ENCODE measurements at places on chromosomes 7 and 10.

GRCh38 chr7:95357623-95358022 lies 33.3 kb upstream of the PON1 start:
- DNase-seq: no peak

DNA sequence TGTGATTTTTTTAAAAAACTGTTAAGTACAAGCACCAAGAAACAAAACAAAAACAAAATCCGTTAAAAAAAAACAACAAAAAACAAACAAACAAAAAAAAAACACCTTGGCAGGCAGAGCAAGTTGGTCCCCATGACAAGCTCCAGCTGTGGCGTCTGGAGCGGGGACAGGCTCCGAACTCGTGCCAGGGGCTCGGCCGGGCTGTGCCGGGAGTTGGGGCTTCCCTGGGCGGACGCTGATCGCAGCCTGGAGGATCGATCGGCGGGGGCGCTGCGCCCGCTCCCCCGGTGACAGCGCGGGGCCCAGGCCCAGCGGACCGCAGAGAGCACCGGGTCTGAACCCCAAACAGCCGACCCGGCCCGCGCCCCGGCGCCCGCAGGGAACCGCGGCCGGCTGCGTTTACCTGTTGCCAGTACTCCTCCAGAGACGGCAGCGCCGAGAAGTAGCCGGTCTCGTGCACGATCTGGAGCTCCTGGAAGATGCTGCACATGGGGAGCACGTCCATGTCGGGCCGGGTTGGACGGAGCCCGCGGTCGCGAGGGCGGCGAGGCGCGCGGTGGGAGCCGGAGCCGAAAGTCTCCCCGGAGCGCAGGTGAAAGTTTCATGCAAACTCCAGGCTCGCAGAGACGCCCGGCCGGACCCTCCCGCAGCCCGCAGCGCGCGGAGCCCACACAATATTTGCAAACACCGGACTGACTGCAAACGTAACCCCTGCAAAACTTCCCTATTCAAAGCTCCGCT lies at the start of gene KLF6:
Gene KLF6, minus strand, starts transcription at position 700 of the 741 bp plus-strand sequence. Its CDS starts 195 bp downstream, at position 505.
- DNase-seq: no peak

GRCh38 chr10:127196282-127197153 lies at the start of gene INSYN2A:
TSS of gene INSYN2A (minus strand) at chr10:127196591. CDS start at chr10:127176395, 20,196 bp downstream.
- no peak for DNase-seq

GRCh38 chr7:53466371-53466770 lies 430.9 kb downstream of the POM121L12 start:
- DNase-seq: no peak

- no peak for DNase-seq
Observed at GRCh38 chr10:13953371-13953770, 366.6 kb downstream of the PRPF18 start.

- DNase-seq: no peak
Observed at GRCh38 chr10:23418051-23418681, 20.7 kb upstream of the OTUD1 start.

DNA sequence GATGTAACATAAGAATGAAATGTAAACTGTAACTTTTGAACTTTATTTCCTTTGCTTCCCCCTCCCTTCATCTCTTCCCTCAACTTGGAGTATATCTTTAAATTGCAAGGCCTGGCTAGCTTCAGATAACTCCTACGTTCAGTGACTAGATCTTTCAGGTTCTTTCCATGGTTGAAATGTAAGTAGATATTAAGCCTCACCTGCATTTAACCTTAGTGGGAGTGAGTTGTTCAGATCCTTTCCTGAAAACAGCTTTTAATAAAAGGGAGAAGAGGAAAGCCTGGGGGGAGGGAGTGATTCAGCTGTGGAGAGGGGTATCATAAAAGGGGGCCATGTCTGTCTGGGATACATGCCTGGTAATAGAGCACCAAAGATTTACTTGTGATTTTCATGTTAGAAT lies 19.0 kb upstream of the PRPS1L1 start:
- DNase-seq: no peak

DNA sequence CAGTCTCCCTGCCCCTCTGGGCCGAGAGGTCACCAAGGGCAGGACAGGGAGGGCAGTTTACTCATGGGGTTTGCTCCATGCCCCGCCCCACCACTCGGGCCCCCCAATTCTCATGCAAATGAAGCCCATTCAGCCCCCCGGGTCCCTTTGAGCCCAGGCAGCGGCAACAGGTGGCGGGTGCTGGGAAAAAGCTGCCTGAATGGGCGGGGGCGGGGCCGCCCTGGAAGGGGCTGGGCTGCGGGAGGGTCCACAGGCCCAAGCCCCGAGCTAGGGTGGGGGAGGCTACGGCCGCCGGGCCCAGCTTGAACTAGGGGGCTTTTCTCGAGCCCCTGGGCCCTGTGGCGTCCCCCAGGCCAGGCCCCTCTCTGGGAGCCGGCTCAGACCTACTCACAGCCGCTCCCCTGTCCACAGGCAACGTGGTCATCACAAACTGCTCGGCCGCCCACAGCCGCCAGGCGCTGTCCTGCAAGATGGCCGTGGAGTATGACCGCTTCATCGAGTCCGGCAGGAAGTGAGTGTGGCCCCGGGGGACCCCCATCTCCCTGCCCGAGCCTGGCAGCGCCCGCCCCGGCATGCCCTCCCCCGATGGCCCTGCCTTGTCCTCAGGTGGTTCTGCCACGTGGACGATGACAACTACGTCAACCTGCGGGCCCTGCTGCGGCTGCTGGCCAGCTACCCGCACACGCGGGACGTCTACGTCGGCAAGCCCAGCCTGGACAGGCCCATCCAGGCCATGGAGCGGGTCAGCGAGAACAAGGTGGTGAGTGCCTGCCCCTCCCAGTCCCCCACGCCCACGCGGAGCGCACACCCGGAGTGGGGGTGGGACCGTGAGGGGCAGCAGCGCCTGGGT lies 5.5 kb downstream of the LFNG start:
- DNase-seq: no peak

- DNase-seq: no peak
Observed at GRCh38 chr7:47945261-47946015, 2.8 kb downstream of the PKD1L1 start.

DNA sequence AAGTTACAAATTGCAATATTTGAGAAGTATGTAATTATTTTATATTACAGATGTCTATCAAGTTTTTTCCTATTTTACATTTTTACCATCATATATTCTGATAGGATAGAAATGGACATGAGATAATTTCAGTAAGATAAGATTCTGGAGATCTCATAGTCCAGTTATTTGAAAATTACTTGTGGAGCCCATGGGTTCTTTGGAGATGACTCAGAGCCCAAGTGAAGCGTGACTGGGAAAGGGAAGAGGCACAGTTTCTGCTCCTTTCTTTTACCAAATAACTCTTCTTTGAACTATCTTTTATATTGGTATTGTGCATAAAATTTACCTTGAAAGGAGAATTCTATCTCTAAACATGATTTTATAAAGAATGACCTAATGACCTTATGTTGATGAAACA lies 2.4 kb downstream of the CD36 start:
- DNase-seq: no peak

GRCh38 chr7:150982351-150982750 lies 4.2 kb upstream of the KCNH2 start:
- DNase-seq: no peak

GRCh38 chr10:29634105-29634504 lies 666 bp downstream of the SVIL start:
- DNase-seq: no peak

GRCh38 chr7:101722247-101722646 lies 93.2 kb upstream of the MYL10 start:
- DNase-seq: no peak

- no peak for DNase-seq
Observed at GRCh38 chr7:113622796-113623195, 296.0 kb downstream of the PPP1R3A start.

- DNase-seq: no peak
Observed at GRCh38 chr7:74020390-74020789, 7.6 kb upstream of the ELN start.

DNA sequence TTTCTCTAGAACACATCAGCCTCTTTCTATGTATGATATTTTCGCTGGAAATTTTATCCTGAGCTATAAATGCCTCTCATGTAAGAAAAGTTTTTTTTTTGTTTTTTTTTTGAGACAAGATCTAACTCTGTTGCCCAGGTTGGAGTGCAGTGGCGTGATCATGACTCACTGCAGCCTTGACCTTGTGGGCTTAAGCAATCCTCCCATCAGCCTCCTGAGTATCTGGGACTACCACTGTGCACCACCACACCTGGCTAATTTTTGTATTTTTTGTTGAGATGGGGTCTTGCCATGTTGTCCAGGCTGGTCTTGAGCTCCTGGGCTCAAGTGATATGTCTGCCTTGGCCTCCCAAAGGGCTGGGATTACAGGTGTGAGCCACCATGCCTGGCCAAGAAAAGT lies 80.4 kb downstream of the ADK start:
- DNase-seq: no peak

- DNase-seq: no peak
Observed at GRCh38 chr7:4010061-4010605, 672.0 kb upstream of the FOXK1 start.

GRCh38 chr10:67971311-67971710 lies 86.9 kb downstream of the SIRT1 start:
- no peak for DNase-seq

DNA sequence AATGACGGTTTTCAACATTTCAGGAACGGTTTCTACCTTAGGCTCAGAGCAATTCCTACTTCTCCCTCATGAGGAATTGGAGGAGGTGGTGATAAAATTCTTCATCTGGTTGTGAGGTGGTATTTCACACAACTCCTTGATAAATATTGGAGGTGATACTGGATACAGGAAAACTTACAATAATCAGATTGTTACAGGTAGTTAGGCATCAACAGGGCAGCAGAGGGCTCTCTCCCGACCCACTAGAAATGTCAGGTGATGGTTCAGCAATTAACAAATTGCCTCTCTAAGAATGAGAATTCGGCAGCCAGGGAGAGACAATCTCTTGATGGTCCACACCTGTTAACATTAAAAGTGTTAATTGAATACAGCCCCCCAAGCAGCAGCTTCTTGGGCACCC lies 22.6 kb downstream of the ZNF786 start:
- DNase-seq: no peak

DNA sequence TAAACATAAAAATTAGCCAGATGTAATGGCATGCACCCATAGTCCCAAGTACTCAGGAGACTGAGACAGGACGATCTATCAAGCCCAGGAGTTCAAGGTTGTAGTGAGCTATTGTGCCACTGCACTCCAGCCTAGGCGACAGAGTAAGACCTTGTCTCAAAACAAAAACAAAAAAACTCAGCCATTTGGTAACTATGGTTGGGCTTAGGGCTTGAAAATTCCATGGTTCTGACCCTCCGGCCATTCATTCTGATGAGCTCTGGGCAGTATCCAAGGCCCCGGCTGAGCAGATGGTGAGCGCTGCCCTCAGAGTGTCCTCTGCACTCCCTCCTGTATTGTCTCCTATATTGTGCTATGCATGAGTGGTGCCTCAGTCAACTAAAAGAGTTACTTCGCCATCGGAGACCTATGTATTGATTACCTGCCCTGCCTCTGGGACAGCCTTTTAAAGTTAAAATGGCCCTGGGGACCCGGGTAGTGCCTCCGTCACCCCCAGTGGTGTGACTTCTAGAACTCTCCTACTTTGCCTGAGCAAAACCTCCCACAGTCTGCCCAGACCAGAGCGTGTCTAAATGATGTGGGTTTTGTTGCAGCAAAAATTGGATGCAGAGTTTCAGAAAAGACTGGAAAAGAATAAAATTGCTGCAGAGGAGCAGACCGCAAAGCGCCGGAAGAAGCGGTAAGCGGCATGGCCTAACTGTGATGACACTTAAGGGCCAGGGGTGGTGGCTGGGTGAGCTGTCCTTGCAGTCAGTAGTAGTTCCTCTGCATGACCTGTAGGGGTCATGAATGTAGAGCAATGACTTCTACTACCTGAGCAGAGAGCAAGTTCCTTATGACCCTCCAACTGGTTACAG lies 8.1 kb downstream of the PRKRIP1 start:
- DNase-seq: no peak

- DNase-seq: no peak
Observed at GRCh38 chr10:109961174-109962001, 38.1 kb upstream of the XPNPEP1 start.

DNA sequence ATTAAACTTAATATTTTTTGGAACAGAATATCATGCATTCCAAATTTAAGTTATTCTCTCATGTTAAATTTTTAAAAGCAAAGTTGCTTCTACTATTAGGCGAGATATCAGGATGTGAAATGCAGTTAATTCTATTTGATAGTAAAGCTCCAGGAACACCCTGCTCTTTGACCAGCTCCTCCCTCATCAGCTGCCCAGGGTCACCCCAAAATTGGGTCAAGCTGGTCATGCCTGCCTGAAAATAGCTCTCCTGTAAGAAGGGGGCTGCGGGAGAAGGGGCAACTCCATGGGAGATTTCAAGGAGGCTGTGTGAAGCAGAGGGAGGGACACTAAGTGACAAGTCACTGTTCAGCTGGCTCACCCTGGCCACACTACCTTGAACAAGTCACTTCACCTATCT lies 5.9 kb downstream of the PPP1R3C start:
- DNase-seq: no peak

GRCh38 chr7:77802557-77803405 lies 4.2 kb downstream of the PHTF2 start:
- no peak for DNase-seq

- no peak for DNase-seq
Observed at GRCh38 chr10:112532189-112532588, 85.2 kb downstream of the VTI1A start.

DNA sequence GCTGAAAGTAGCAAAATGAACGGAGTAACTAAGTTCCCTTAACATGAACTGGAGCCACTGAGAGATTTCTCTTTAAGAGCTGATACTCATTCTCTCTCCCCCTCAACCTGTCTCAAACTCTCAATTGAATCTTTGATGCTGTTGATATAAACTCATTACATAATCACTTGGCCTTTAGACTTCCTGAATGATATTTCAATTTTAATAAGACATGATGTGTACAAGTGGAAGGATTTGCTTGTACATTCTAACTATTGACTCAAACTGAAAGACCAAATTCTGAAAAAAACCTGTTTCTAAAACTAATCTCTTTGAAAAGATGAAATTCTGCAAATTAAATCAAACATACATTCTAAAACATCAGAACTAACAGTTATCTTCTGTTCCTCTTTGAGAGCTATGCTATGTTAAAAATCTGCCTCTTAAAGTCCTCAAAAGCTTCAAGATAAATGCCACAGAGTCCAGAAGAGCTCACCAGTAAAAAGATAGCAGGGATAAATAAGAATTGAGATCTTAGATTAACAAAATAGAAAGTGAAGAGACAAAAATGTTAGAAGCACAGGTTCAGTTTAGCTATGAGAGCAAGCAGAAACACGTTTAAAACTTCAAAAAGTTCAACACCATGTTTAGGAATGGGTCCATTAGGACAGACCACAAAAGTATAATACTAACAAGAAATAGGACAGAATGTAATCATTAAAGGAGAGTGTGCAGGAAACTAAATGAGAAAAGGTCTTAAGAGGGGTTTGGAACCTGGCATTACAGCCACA lies 46.1 kb downstream of the TNPO3 start:
- DNase-seq: no peak

- DNase-seq: no peak
Observed at GRCh38 chr7:48207155-48207675, 36.0 kb downstream of the ABCA13 start.

- no peak for DNase-seq
Observed at GRCh38 chr10:120746001-120746777, 105.0 kb upstream of the WDR11 start.

All from AG04450 (cell line).